Left renal pelvis (tissue), 4 donors: ENCODE measurements at places on chromosomes 2 and 18. TPM values are rescaled to one million over a fixed set of nuclear protein-coding genes. Genes with fewer than 3 reads are reported as not detected.

GRCh38 chr2:13474538-13474937 lies 757.8 kb downstream of the TRIB2 start:
- no peak for DNase-seq

The RELCH gene
- 33.9 TPM for polyA plus RNA-seq

DNA sequence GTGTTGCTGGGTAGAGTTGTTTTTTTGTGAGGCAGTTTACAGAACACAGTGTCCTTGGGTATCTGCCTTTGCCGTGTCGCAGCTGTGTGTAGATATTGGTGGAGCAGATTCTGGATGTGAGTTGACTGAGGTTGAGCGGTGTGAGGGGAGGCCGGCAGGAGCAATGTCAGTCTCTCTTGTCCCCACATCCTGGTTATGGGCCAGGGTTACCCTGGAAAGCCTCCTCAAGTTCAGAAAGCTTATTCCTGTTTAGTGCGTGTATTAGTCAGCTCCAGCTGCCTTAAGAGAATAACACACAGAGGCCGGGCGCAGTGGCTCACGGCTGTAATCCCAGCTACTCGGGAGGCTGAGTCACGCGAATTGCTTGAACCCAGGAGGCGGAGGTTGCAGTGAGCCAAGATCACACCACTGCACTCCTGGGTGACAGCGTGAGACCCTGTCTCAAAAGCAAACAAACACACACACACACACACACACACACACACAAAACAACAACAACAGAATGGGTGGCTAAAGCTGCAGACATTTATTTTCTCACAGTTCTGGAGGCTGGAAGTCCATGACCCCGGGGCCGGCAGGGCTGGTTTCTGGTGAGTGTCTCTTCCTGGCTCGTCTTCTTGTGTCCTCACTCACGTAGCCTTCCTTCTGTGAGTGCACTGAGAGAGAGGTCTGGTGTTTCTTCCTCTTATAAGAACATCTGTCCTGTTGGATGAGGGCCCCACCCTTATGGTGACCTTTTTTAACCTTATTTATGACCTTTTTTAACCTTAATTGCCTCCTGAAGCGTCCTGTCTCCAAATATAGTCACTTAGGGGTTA lies 5.1 kb downstream of the NCK2 start:
- no peak for DNase-seq

- DNase-seq, result no peak
Measured at GRCh38 chr2:2850859-2851258, 519.8 kb upstream of the MYT1L start.

The POTEC gene
- polyA plus RNA-seq, result not detected

DNA sequence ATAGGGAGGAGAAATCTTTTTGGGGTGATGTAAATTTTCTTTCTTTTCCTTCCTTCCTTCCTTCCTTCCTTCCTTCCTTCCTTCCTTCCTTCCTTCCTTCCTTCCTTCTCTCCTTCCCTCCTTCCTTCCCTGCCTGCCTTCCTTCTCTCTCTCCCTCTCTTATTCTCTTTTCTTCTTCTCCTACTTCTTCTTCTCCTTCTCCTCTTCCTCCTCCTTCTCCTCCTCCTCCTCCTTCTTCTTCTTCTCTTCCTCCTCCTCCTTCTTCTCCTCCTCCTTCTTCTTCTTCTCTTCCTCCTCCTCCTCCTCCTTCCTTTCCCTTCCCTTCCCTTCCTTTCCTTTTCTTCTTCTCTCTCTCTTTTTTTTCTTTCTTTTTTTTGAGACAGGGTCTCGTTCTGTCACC lies 59.9 kb downstream of the MYOM1 start:
- DNase-seq, result no peak

The DSC3 gene
- 17.1 TPM for polyA plus RNA-seq

The SMCHD1 gene
- polyA plus RNA-seq, result 65.6 TPM

- no peak for DNase-seq
Measured at GRCh38 chr18:44508474-44508873, 172.2 kb upstream of the SETBP1 start.

DNA sequence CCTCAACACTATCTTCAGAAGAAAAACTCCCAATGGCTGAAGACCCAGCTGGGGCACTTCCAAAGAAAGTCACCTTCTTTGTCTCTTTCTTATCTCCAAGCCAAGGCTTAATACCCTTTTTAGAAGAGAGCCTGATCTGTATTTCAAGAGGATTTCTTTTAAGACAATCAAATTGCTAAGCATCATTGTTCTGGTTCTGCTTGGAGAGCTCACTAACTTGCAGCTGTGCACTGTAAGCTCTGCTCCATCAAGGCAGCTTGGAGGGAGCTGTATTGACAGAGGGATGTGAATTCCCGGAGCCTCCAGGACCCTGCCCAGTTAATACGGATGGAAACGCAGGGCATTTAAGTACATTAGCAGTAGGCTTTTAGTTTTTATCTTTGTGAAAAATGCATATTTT lies 253.1 kb downstream of the TDRD15 start:
- DNase-seq, result no peak

The KATNAL2 gene
- polyA plus RNA-seq, result 12.6 TPM

GRCh38 chr2:231056453-231057416 lies at the start of gene PSMD1:
PSMD1 (plus strand) TSS chr2:231056867; CDS start chr2:231057026, 159 bp downstream.
- peak; percentile 85 for DNase-seq

GRCh38 chr2:62267696-62268095 lies 71.8 kb downstream of the B3GNT2 start:
- DNase-seq, result no peak

The CFAP65 gene
- 0.27 TPM for polyA plus RNA-seq

DNA sequence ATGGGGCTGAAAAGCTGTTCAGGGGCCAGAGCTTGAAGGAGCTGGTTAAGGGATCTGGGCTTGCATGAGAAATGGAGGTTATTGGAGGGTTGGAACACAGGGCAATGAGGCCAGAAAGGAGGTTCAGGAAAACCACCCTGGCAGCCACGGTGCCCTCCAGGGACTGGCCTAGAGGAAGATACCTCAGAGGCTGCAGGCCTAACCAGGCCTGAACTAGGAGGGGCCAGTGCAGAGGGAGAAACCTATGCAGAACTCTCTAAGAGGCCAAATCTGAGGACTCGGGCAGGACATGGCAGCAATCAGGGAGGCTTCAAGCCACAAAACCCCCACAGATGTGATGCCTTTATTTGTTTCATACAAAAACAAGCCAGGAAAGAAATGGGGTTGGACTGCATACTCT lies 66.8 kb downstream of the BIN1 start:
- DNase-seq, result no peak

The BMPR2 gene
- polyA plus RNA-seq, result 70.6 TPM

- DNase-seq, result no peak
Measured at GRCh38 chr2:42169874-42170521, 845 bp downstream of the EML4 start.

The LOXL3 gene
- polyA plus RNA-seq, result 9.8 TPM

The PIEZO2 gene
- polyA plus RNA-seq, result 17.0 TPM

DNA sequence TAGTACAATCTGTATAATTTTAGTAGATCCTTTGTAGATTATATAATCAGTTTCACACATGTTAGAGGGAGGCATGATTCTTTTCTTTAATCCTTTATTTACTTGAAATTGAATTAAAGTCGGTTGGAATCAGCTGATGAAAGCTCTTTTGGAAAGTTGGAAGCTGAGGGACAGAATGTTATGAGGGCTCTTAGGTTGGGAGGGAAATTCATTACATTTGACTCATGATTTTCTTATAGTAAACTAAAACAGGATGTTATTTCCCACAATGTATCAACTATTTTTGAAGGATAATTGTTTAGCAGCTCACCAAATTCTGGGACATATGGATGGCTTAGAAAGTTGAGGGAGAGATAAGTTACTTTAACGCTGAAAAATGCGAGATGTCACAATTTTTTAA lies 52.7 kb upstream of the TMEFF2 start:
- DNase-seq, result no peak

- DNase-seq, result no peak
Measured at GRCh38 chr2:55025082-55025481, 25.2 kb downstream of the RTN4 start.

The SULT1C4 gene
- polyA plus RNA-seq, result 55.5 TPM
